Amniotic stem cell (primary cell): ENCODE measurements at places on chromosomes 1 and 21.

DNA sequence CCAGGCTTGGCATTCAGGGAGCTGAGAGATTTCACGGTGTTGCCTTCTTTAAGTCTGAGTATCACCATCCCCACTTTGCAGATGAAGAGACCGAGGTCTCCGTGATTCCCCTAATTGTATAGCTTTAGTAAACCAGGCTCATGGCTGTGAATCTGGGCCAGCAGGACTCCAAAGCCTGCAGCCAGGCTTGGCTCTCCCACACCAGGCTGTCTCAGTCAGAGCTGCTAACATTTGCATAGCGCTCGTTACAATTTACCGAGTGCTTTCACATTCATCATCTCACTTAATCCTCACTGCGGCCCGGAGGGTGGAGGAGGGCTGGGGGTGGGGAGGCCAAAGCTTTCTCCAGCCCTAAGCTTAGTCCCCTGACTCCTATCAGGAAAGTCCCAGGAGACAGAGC lies 11.7 kb downstream of the C1orf94 start:
- DNase-seq, result no peak

- no peak for DNase-seq
These were observed 31.2 kb downstream of the PRPF38A start for GRCh38 chr1:52435650-52436049.

- DNase-seq, result no peak
These were observed 102.8 kb upstream of the WNT4 start for GRCh38 chr1:22245726-22246125.

- DNase-seq, result no peak
These were observed 40.3 kb downstream of the LRRN2 start for GRCh38 chr1:204645251-204645650.

GRCh38 chr1:95451054-95451453 lies 217.0 kb downstream of the RWDD3 start:
- DNase-seq, result no peak

DNA sequence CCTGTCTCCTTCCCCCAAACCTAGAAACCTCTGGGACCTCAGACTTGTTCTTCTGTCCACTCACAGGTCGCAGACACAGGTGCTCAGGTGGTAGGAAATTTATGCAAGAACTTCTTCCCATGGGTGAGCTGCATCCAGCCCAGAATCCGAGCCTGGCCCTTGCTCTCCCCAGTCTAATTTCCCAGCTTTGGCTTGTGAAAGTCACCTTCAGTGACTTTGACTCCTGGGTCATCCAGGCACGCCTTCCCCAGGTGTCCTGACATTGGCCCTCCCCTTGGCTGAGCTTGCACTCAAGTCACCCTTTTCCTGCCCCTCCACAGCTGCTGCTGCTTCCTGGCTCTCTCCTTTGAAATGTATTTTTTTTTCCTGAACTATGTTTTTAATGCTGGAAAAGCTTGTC lies 6.6 kb downstream of the IPO13 start:
- no peak for DNase-seq

DNA sequence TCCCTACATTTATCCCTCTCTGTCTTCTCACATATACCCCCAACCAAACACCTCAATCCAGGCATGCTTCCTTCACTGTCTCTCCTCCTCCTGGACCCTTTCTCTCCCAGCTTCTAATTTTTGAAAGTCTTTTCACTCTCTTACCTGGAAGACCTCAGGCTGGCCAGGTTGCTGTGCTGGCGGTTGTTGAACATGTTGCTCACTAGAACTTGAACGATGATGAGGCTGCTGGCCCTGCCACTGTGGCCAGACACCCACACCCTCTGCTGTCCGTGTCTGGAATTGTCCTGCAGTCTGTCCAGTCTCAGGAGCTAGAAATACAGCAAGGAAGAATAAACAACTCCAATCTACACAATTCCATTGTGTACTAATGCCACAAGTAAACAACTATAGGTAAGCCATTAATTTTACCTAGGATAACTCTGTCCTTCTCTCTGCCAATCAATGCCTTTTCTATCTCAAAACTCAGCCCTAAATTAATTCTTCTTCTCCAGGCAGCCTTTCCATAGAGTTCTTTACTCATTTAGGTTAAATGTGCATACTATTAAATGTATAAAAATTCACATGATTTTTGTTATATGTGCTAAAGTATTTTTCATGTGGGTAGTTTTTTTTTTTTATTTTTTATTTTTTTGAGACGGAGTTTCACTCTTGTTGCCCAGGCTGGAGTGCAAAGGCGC lies 5.1 kb upstream of the CTSK start:
- DNase-seq, result no peak

DNA sequence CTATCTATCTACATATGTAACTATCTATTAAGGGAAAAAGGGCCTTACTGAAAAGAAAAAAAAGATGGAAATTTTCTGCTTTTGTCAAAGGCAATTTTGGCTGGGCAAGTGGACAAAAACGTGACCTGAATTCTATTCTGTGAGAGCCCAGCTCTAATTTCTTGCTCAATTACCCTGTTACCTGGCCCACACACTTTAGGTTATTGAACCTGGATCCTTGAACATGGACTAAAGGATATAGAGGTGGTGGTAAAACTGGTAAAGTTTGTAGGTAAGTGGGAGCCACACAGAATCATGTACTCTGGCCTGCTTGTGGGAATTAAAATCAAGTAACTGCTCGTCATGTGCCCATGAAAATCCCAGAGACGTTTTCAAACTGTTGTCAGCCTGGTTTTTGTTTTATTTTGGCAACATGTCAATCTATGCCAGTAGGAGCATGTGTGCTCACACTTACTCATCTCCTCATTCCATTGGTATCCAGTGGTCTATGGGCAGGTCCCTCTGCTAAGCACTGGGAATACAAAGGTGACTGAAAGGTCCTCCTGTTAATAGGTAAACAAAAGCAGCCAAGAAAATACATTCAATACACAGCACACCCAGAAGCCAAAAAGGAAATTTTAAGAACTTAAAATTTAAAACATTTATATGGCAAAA lies 113.7 kb upstream of the WARS2 start:
- DNase-seq, result no peak

DNA sequence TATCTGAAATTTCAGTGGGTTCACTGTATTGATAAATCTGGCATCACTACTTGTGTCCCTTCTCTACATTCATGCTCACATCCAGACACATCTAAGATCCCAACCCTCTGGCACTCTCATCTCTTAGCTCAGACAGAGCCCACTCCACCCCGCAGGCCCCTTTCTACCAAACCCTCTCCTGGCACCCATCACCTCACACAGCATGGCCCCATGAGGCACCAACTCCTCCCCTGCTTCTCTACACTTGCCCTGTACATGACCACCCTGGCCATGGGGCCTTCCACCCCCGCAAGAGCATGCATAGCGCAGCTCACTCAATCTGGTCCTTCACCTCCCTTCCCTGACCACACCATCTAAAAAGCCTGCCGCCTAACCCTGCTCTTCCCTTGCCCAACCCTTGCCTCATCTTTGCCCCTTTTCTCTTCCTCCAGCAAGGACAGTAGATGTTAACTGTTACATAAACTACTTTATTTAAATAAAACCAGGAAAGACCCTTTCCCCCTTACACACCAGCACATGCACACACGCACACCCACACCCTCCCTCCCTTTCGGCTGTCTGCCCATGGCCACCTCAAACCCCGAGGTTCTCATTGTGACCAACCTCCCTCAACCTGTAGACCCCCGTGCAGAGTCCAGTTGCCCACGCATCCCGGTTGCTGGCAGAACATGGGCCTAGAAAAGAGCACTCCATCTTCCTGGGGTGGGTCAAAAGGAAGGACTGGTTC lies 15.6 kb downstream of the SH3BP5L start:
- no peak for DNase-seq

GRCh38 chr1:242128951-242129502 lies 130.1 kb upstream of the MAP1LC3C start:
- no peak for DNase-seq

DNA sequence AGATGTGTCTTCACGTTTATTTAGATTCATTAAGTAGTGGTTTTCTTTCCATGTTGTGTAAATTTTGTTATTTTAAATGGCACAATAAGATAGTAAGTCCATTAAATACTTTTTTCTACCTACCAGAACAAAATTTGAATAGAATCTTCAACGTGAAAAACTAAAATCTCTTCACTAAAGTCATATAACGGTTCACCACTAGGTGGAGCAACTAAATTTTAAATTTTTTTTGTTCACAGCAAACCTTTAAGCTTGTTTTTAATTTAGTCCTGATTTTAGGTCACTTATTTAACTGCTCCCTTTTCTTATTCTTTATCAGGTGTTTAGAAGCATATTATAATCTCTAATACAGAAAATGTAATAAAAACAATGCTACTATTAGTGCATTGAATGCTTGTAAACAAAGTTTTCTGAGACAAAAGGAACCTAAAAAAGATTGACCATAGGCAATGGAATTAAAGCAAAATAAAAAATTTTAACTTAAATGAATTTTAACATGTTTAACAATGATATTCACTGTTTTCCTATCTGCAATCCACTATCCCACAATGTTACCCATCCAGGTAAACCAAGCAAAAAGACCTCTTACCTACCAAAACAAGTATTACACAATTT lies 28.3 kb upstream of the PKN2 start:
- DNase-seq, result peak; percentile 23

- DNase-seq, result no peak
These were observed 6.5 kb downstream of the ENO1 start for GRCh38 chr1:8871965-8872399.

DNA sequence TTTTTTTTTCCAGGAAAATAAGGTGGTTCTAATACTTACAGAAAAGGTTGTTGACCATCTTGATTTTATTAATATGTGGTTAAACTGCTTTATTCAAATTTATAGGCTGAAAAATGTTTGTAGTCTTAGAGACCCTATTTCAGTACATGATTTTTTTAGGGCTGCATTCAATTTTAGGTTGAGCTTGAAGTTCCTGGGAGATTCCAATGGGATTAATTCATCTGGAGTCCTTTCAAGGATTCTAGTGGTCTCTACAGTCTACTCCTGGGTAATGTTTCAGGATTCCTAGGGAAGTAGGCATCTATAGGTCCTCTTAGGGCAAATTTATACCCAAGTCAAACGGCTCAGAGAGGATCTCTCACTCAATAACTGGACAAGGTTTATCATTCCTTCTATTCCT lies 126.7 kb downstream of the HMCN1 start:
- DNase-seq, result no peak

DNA sequence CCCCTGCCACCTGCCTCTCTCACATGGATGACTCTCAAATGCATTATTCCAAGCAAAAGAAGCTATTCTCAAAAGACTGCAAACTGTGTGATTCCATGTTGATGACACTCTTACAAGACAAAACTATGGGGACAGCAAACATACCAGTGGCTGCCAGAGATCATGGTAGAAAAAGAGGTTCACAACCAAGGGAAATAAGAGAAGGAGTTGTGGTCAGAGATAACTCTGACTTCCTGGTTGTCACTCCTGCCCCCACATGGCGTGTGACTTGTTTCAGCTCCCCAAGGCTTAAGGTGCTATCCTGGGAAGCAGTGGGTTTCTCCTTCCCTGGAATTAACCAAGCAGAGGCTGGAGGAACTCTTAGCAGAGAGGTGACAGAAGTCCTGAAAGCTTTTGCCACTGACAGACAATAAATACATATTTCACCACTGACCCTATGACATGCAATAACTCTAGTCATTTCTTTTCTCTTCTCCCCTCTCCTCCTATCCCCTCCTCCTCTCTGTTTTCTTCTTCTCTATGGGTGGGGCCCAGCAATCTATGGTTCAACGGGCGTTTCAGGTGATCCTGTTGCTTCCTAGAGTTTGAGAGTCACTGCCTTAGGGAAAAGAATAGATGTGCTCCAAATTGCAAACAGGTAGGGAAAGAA lies 185.1 kb downstream of the FCRL5 start:
- no peak for DNase-seq

DNA sequence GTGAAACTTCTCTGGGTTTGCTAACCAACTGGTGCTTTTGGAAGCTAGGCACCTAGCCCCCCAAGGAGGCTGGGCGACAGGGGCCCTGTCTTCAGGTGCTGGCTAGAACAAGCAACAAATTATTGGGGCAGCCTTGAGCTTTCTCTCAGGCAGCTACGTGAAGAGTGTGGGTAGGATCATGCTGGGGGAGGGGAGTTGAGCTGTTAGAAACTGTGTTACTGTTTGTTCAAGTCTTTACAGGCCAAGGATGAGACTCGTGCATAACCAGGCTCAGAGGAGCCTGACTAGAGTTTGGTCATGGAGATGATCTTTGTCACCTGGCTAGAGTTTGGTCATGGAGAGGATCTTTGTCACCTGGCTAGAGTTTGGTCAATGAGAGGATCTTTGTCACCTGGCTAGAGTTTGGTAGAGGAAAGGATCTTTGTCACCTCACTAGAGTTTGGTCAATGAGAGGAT lies 12.6 kb upstream of the SCCPDH start:
- DNase-seq, result no peak

- no peak for DNase-seq
These were observed 167.2 kb upstream of the PDE4B start for GRCh38 chr1:65625528-65625927.

- no peak for DNase-seq
These were observed 75.2 kb downstream of the CDC42BPA start for GRCh38 chr1:227242811-227243682.

GRCh38 chr1:21118167-21118566 lies 58.5 kb downstream of the EIF4G3 start:
- DNase-seq, result no peak

- DNase-seq, result no peak
These were observed 74.8 kb downstream of the HLCS start for GRCh38 chr21:36891692-36892091.

DNA sequence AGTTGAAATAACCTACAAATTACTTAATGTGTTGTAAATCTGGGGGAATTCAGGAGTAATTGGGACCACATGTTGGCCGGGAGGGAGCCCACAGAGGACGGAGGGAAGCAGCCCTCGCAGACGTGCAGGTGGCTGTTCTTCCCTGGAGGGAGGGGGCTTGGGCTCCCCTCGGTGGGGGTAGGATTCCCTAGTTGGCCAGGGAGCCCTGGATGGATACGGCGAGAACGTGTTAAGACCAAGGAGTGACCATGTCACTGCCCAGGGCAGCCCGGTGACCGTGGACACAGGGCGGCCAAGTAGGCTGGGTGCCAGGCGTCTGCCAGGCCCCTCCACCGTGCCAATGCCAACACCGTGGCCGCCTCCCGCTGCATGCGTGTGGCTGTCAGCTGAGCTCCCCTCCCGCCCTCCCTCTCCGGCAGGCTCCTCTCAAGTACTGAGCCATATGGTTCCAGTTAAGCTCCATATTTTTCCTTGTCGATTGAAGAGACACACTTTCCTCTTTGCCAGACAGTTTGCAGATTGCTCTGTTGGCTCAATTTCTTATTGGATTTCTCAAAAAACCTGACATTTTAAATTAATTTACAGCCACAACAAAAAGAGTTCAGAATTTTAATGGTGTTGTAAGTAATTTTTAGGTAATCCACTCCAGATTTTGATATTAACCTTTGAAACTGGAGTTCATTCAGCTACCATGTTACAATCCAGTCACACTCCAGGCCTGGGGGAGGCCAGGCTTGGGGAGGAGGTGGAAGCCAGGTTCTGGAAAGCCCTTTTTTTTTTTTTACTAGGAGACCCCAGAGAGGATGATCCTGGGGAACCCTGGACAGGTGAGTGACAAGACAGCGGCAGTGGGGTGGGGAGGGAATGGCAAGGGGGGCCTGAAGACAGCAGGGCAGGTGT lies 71.2 kb downstream of the CASZ1 start:
- DNase-seq, result peak; percentile 29

- peak; percentile 35 for DNase-seq
These were observed 183.6 kb upstream of the UBE2U start for GRCh38 chr1:64019818-64020217.

- no peak for DNase-seq
These were observed 827.0 kb upstream of the ADAMTS5 start for GRCh38 chr21:27793901-27794300.
